ENCODE measurements at places on chromosomes 4 and X. TPM values are rescaled to one million over a fixed set of nuclear protein-coding genes. Genes with fewer than 3 reads are reported as not detected.
A peak's percentile ranks its signal among the peaks of the same experiment; 100 is the strongest.

- DNase-seq = peak; percentile 45
These were observed 195.0 kb upstream of the S100G start for GRCh38 chrX:16454926-16455325.

GRCh38 chrX:19554786-19555185 lies 39.5 kb upstream of the MAP3K15 start:
- peak; percentile 7 for DNase-seq

GRCh38 chrX:38312436-38312835 lies 14.9 kb downstream of the RPGR start:
- peak; percentile 36 for DNase-seq

- DNase-seq = peak; percentile 95
These were observed 11.1 kb downstream of the MAEA start for GRCh38 chr4:1300466-1301455.

- DNase-seq = no peak
These were observed 137.8 kb downstream of the SCFD2 start for GRCh38 chr4:53228036-53228435.

FAM9A gene
- not detected for total RNA-seq

MFAP3L gene
- total RNA-seq = 0.86 TPM

PAQR3 gene
- 29.8 TPM for total RNA-seq

TLR2 gene
- total RNA-seq = 0.32 TPM
